Psoas muscle (tissue), 8 donors: ENCODE measurements at places on chromosomes 7 and 10.

DNA sequence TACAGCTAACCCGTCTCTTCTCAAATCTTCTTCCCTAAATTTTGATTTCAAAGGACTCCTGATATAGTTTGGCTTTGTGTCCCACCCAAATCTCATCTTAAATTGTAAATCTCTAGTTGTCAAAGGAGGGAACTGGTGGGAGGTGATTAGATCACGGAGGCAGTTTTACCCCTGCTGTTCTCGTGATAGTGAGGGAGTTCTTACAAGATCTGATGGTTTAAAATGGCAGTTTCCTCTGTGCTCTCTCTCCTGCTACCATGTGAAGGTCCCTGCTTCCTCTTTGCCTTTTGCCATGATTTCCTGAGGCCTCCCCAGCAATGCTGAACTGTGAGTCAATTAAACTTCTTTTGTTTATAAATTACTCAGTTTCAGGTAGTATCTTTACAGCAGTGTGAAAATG lies 269.3 kb downstream of the POLR1F start:
- H3K27me3 ChIP-seq: no peaks in the 10 kb centered on the region
- H3K27ac ChIP-seq: no peak overlapping the region
- H3K4me1 ChIP-seq: no peaks in the 10 kb centered on the region
- H3K4me3 ChIP-seq: no peak overlapping the region
- no peak for DNase-seq

DNA sequence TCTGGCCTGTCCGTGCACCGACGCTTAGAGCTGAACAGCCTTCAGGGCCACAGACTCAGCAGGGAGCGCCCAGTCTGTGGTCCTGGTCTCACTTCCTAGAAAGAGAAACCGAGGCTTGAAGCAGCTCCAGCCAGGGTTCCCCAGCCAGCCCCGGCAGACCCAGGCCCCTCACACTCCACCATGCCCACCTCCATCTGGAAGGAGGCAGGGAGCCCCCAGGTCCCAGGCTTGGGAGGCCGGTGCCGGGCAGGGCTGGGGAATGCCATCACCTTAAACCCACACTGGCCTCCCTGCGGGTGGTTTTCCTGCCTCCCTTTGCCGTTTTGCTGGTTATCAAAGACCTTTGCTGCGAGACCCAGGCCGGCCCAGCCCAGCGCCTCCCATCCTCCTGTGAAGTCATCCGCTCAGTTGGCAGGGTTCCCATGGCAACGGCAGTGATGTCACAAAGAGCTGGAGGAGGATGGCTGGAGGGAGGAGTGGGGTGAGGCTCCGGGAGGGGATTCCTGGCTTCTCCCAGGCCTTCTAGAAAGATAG lies 24.0 kb downstream of the ELFN1 start:
- no peak for DNase-seq
- H3K36me3 ChIP-seq: no peaks in the 10 kb centered on the region
- H3K27me3 ChIP-seq: peaks cover 32% of the 10 kb centered on the region
- peaks cover 9% of the 10 kb centered on the region for H3K4me1 ChIP-seq

GRCh38 chr10:96712662-96713271 lies 7.5 kb downstream of the PIK3AP1 start:
- H3K36me3 ChIP-seq: no peaks in the 10 kb centered on the region
- DNase-seq: no peak
- no peaks in the 10 kb centered on the region for H3K4me1 ChIP-seq
- no peaks in the 10 kb centered on the region for H3K27me3 ChIP-seq

DNA sequence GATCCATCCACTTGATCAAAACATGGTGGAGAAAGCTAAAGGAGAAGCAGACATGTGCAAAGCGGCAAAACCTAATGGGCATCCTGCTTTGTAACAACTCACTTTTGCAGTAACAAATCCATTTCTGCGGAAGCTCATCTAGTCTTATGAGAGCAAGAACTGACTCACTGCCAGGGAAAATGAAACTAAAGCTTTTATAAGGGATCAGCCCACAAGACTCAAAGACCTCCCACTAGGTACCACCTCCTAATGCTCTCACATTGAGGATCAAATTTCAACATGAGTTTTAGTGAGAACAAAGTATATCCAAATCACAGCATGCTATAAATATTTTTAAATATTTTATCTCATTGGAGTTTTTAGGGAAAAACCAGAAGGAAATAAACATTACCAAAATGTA lies 120.1 kb upstream of the GNAI1 start:
- H3K4me1 ChIP-seq: no peaks in the 10 kb centered on the region
- no peak overlapping the region for H3K27ac ChIP-seq
- DNase-seq: no peak
- H3K36me3 ChIP-seq: no peaks in the 10 kb centered on the region

GRCh38 chr7:157568106-157568769 lies 231.4 kb downstream of the DNAJB6 start:
- H3K4me3 ChIP-seq: peak overlapping the region; percentile 65
- no peaks in the 10 kb centered on the region for H3K36me3 ChIP-seq
- DNase-seq: no peak
- peaks cover 13% of the 10 kb centered on the region for H3K27me3 ChIP-seq
- no peak overlapping the region for H3K27ac ChIP-seq
- no peaks in the 10 kb centered on the region for H3K4me1 ChIP-seq
